ENCODE measurements at places on chromosomes 12 and 14. TPM values are rescaled to one million over a fixed set of nuclear protein-coding genes. Genes with fewer than 3 reads are reported as not detected.

DNA sequence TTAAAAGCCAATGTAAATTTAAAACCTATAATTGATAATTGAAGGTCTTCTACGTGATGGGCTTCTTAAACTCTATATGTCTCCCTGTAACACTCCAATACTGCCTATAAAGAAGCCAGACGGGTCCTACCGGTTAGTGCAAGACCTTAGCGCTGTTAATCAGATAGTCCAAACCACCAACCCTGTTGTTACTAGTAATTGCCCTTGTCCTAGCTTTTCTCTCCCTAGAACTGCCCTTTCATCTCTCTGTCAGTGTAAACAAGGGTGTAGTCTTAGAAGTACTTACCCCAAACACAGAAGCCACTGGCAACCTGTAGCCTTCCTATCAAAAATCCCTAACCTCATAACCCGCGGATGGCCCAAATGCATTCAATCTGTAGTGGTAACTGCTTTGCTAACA is 243.0 kb upstream of the DIO3 start:
- no peak for DNase-seq

DNA sequence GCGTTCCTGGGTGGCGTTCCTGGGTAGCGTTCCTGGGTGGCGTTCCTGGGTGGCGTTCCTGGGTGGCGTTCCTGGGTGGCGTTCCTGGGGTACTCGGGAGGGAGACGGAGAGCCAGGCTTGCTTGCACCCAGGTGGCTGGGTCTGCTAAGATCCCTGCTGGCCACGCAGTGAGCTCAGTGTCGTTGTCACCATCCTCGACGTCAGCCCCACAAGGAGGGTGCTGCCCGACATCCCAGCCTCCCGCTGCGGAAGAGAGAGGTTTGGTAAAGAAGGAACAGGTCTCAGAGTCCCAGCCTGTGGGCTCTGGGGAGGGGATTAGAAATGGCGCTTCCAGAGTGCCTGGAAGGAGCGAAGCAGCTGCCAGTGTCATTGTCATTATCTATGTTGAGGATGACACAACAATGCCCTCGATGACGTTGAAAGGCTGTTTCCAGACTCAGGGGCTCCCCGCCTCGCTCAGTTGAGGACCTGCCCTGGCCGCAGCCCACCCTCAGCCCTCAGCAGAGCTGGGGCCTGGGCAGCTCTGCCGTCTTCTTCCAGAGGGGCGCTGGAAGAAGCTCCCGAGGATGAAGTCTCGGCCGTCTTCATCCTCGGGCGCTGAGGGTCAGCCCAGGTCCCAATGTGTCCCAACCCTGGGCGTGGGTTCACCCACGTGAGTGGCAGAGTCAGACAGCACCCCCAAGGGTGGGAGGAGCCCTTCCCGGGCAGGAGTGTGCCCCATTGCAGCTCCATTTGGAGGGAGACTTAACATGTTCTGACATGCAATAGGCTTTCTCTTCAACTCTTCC is 328.8 kb downstream of the ADGRD1 start:
- DNase-seq: no peak

- DNase-seq: peak; percentile 31
Observed at GRCh38 chr12:120367233-120367923, 1.6 kb downstream of the MSI1 start.

Gene TEX52
- total RNA-seq: not detected

- DNase-seq: peak; percentile 58
Observed at GRCh38 chr12:92224685-92225331, 79.2 kb upstream of the BTG1 start.

Gene MYF6
- total RNA-seq: not detected

- peak; percentile 69 for DNase-seq
Observed at GRCh38 chr12:53530920-53531319, 23.6 kb upstream of the NPFF start.

DNA sequence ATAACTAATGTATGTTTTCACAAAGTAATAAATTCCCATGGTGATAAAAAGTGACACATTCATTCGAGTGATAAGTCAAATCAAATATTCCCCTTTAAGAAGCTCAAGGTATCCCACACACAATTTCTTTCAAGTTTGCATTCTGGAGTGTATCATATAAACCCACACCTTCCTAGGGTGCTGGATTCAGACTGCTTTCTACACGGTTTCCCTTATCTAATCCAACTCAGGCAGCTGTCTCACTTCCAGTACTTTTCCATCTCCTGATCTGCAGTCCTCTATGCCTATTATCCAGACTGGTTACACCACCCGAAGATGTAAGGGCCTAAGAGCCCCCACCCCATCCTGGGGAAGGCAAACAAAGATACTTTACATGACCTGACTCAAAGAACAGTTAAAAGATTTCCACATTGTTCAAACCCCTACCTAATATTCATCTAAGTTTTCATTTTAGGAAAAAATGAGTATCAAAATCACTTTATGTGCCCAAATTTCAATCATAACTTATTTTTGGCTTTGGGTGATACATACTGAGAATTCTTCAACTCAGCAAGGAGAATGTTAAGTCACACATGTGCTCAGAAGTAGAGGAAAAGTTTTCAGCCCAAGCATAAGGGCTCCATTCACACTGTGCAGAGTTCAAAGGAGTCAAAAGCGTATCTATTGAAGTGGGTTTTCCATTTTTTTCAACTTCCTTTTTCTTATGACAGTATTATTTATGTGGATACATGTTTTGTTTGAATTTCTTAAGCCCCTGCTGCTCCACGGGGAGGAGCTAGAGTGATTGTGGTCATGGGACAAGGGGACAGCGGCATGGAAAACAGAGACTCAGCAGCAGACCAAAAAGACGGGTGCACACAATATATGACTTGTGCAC is 41.8 kb downstream of the CORO1C start:
- DNase-seq: peak; percentile 54

Gene VEZT
- total RNA-seq: 40.2 TPM

GRCh38 chr12:101498252-101498651 is 23.1 kb downstream of the SPIC start:
- no peak for DNase-seq

DNA sequence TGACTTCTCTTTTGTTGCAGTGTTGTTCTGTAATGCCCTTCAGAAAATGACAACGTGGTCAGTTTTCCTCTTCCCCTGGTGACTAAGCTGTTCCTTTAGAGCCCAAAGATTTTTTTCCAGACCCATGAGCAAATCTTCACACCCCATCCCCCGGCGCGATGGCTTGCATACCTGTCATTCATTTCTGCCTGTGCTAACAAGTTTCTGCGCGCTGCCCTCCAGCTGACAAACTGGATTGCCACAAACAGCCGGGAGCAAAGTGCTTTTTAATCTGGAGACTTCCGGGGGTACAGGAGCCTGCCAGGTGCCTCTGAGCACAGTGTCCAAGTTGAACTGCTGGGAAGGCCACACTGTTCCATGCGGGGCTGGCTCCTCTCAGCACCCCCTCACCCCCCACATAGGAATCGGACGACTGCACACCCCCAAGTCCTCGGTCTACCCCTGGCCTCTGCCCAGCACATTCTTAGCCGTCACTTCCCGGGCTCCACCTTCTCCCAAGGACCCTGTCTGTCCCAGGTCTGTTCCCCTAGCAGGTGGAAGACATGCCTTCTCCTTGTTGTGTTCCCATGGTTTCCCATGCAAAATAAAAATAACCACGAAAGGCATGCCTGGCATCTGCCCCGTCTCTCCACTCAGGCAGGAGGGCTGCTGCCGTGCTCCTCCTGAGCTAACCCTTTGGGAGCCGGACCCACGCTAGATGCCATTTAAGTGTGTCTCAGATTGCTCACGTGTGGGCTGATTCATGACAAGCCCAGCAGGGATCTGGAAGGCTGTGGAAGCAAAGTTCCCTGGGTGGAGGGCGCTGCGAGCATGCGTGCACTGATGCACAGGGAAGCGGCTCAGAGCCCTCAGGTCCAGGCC is 14.1 kb downstream of the RILPL1 start:
- peak; percentile 82 for DNase-seq

GRCh38 chr14:55277972-55278740 is 6.9 kb downstream of the FBXO34 start:
- DNase-seq: no peak
